ENCODE measurements at places on chromosomes 4 and X. TPM values are rescaled to one million over a fixed set of nuclear protein-coding genes. Genes with fewer than 3 reads are reported as not detected.

TAF7L gene
- total RNA-seq: 0.22 TPM

GRPEL1 gene
- 80.1 TPM for total RNA-seq

AR gene
- total RNA-seq: 0.02 TPM

PNMA6A gene
- total RNA-seq: not detected

SOWAHB gene
- total RNA-seq: 3.0 TPM

CDX4 gene
- total RNA-seq: not detected

UXT gene
- total RNA-seq: 106 TPM

DNA sequence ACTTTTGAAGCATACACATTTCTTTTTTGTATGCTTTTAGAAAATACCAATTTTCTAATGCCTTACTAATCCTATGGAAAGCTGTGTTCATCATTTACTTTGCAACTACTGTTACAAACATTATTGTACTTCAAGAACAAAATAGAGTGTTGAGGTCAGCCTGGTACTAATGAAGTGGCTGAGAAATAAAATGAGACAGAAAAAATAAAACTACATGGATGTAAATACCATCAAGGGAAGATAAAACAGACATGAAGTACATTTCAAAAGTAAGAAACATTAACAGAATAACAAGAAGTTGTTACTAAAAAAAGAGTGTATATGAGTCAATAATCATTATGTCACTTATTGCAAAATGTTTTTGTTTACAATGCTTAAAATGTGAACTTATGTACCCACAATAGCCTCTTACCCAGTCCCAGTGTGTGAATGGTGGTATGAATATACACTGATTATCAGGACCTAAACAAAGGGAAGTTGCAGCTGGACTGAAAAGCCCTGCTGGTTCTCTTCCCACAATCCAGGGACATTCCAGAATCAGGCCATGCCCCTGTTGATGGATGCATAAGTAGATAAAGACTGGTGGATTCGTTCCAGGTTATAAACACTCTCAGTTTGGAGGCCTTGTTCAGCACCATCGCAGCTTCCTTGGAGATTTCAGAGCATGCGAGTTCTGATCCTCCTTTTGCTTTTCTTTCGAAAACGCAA is 2.4 kb upstream of the CSN3 start:
- DNase-seq: no peak

DNA sequence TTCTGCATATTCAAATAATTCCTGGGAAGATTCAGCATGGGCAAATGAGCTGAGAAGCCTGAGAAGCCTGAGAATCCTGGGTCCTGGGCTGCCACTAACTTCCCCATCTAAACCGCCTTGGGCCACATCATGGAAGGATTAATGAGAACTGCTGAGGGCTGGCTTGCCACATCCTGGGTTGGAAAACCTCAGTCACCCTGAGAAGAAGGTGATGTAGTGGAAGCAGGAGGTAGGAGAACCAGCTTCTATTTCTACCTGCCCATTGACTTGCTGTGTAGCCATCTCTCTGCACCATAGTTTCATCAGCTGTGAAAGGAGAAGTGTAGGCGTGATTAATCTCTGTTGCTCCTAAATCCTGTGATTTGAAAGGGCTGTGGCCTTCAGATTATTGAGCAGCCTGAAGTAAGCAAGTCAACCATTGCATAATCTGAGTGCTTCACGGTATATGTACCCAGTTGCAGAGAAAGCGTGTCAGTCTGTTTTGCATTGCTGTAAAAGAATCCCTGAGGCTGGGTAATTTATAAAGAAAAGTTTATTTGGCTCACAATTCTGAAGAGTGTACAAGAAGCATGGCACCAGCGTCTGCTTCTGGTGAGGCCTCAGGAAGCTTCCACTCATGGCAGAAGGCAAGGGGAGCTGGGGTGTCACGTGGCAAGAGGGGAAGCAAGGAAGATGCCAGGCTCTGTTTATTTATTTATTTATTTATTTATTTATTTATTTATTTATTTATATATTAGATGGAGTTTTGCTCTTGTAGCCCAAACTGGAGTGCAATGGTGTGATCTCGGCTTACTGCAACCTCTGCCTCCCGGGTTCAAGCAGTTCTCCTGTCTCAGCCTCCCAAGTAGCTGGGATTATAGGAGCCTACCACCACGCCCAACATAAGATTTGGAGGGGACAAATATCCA is 140.9 kb upstream of the ATP6AP2 start:
- DNase-seq: no peak

GRCh38 chrX:77918568-77918967 is 8.1 kb downstream of the ATP7A start:
- DNase-seq: no peak

GRCh38 chrX:123475068-123475724 is 257.7 kb downstream of the THOC2 start:
- no peak for DNase-seq
